ENCODE measurements at places on chromosomes 7 and 10. TPM values are rescaled to one million over a fixed set of nuclear protein-coding genes. Genes with fewer than 3 reads are reported as not detected.

Gene CYP26C1
- total RNA-seq: not detected

Gene SYT15
- 1.2 TPM for total RNA-seq

Gene BAZ1B
- 105 TPM for total RNA-seq

Gene MEST
- total RNA-seq: 2.6 TPM

Gene RBM28
- 45.9 TPM for total RNA-seq

Gene DLG5
- total RNA-seq: 7.6 TPM

Gene STEAP2
- total RNA-seq: 0.02 TPM

Gene TMEM273
- 41.0 TPM for total RNA-seq
